ENCODE measurements at places on chromosomes 6 and 20.

GRCh38 chr6:51045548-51045947, 226.9 kb downstream of the TFAP2B start:
- DNase-seq = no peak

DNA sequence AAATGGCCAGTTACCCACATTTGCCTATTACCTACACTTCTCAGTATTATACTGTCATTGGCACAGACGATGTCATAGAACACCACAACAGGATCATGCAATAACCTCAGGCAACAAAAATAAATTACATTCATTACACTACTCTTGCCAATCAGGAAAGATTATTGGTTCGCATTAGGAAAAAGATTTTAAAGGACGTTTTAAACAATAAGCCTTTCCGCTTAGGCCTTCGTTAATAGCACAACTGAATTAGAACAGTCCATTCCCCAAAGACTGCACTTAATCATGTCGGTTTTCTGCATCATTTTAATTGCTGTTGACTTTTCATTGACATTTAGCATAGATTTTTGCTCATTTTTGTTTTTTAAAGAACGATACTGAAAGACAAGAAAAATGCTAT, 912 bp upstream of the SENP6 start:
- DNase-seq = no peak

DNA sequence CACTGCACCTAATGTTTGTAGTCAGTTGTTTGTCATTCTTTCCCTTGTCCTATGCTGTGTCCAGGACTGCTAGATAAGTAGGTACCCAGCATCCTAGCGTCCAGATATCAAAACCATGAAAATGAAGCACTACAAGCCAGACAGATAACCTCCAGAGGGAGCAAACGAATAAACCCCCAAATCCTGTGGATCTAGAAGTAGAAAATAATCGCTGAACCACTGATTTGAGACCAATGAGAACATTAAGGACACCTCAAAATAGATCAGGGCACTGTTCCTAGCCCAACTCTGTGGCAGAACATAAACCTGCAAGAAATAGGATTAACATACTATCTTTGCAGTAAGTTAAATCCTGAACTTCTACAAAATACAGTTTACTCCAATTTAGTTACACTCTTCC, 1.1 kb upstream of the KLHL32 start:
- no peak for DNase-seq

- no peak for DNase-seq
Observed at GRCh38 chr6:70241991-70242420, 60.9 kb downstream of the COL9A1 start.

- DNase-seq = no peak
Observed at GRCh38 chr20:60135276-60135675, 177.1 kb downstream of the CDH26 start.

- no peak for DNase-seq
Observed at GRCh38 chr6:75402296-75402695, 91.3 kb downstream of the FILIP1 start.

DNA sequence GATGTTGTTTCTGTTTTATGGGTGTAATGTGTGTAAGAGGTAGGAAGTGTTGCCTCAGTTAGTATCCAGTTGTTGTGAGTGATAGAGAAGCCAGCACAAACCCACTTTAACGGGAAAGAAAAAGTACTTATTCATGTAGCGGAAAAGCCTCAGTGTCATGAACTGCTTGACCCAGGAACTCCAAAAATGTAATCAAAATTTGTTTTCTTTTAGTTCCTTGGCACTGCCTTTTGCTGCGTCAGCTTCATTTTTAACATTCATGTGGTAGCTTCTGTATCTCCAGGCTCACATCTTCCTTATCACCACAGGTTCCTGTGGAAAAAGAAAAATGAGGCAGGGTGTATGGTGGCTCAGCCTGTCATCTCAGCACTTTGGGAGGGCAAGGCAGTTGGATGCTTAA, 46.4 kb upstream of the CCDC28A start:
- DNase-seq = no peak

DNA sequence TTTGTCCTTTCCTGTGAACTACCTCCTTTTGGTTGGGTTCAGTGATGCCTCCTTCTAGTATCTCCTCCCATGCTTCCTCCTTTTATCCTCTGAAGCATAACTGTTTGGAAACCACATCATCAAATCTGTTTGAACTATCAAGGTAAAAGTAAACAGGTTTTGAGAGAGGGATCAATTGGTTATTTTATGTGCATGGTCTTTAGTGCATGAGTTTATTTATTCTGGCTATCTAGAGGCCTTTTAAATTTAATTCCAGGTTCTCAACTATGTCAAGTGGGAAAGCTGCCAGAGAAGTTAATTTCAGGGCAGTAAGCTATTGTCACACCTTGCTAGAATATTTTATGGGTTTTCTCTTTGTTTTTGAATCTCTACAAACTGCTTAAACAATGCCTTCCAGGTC, 54.1 kb downstream of the WASF1 start:
- no peak for DNase-seq

DNA sequence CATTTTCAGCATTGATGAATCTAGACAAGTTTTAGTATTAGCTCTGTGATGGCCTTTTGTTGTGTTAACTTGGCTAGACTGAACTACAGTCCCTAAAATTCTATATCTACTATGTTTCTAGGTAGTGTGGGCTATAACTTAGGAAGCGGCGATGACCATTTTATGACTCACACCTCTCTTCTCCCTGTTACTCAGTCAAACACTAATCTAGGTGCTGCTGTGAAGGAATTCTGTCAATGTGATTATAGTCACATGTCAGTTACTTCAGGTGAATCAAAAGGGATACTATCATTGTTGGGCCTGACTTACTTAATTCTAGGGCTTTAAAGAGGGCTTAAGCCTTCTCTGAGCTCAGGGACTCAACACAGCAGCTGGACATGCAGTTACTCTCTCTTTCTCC, 691.5 kb upstream of the MAP3K7 start:
- no peak for DNase-seq

DNA sequence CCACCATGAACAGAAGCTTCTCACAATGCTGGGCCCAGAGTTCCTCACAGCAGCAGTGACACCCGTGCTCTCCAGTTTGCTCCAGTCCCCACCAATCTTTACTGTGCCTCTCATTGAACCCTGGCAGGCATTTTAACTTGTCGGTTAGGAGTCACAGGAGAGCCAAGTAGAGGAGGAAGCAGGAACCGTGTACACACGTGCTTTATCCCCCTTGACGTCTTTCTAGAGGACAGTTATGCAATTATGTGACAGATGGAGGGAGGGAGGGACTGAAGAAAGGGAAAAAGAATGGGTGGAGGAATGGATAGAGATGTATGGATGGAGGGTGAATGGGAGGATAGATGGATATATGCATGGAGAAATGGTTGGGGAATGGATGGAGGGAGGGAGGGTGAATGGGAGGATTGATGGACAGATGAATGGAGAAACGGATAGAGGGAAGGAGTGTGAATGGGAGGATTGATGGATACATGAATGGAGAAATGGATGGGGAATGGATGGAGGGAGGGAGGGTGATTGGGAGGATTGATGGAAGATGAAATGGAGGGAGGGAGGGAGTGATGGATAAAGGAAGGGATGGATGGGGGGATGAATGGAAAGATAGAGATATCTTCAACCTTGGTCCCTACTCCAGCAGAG, 26.0 kb downstream of the RBM38 start:
- DNase-seq = no peak

DNA sequence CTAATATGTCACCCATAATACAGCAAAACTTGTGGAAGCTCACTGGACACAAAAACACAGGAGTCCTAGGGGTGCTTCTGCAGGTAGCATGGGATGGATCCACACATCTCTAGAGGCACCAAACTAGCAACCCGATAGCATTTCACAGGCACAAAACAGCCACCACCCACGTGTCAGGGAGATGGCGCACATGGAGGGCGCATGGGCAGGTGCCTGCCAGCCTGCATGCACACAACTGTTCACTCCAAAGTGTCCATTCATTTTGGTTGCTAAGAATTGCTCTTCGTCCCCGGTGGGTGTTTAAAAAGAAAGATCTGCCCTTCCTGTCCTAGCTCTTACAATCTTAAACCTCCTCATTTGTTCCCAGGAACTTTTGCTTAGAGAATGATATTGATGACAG, 171.3 kb downstream of the SYNDIG1 start:
- DNase-seq = no peak

- no peak for DNase-seq
Observed at GRCh38 chr6:33718713-33719112, 7.2 kb upstream of the UQCC2 start.

GRCh38 chr6:88989215-88989614, 25.8 kb upstream of the RNGTT start:
- DNase-seq = no peak
